ENCODE measurements at places on chromosomes 1 and 21.

GRCh38 chr1:175715742-175716141, 27.7 kb downstream of the TNR start:
- DNase-seq, result no peak

DNA sequence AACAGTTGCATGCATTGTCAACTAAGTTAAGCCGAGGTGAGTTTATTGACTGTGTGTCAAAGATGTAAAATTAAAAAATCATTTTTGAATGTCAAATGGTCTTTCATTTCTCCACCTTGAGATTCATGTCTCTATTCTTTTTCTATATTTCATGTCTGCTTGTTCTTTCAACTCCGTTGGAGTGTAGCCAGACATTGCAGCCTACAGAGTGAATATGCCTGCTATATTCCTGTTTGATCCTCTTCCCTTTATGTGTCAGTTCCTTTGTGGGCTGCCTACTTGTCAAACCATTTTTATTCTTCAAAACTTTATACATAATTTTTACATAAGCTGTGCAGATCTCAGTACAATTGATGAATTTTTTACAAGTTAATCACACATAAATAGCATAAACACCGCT, 1325.8 kb upstream of the PRMT6 start:
- DNase-seq, result no peak

DNA sequence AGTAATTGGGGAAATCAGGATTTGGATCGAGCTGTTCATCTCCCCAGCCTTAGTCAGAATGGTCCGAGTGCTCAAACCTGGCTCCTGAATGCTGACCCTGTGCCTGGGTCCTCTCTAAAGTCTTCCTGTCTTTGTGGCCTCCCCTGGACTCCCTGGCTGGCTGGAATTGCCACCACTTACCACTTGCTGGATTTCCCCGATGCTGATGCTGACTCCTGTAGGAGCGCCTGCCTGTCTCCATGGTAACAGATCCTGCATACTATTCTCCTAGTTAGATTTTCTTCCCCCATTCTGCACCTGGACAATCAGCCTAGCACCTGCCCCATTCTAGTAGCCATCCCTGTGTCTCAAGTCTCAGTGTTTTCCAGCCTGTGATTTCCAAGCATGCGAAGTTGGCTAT, 382.2 kb upstream of the ESRRG start:
- DNase-seq, result no peak

GRCh38 chr1:25872713-25873112, 2.8 kb downstream of the PAQR7 start:
- DNase-seq, result no peak

DNA sequence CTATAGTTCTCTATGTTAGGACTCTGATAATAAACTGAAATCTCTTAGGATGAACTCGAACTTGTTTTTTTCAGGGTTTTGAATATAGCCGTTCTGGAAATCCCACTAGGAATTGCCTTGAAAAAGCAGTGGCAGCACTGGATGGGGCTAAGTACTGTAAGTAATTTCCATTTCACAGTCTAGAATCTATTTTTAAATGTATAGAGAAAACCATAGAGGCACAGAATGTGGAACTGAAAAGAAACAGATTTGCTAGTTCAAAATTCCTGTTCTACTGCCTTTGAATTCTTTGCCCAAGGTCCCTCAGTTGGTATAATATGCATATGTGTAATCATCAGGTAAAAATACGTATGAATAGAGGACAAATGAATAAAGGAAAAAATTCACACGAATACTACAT, 4.8 kb downstream of the CTH start:
- no peak for DNase-seq

- no peak for DNase-seq
These were observed 96.9 kb upstream of the TARDBP start for GRCh38 chr1:10915594-10915993.

DNA sequence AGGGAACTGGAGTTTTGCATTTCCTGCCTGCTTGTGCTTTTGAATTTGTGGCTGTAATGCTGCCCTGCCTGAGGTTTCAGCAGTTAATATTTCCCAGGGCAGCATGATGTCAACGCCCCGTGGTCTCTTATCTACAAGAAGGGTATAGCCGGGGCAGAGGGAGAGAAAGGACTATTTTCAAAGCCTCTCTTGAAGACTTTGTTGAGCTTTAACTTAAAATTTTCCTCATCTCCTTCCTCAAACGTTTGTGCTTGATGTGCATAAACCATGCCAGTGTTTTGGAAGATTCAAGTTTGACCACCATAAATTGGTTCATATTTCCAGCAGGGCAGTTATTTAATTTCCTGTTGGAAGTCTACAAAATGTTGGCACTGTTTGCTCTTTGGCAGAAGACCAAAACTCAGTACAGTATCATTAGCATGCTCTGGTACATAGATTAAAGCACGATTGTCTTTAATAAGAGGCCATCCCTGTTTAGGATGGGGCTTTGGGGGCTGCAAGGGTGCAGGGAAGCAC, 43.4 kb downstream of the ROR1 start:
- peak; percentile 12 for DNase-seq

DNA sequence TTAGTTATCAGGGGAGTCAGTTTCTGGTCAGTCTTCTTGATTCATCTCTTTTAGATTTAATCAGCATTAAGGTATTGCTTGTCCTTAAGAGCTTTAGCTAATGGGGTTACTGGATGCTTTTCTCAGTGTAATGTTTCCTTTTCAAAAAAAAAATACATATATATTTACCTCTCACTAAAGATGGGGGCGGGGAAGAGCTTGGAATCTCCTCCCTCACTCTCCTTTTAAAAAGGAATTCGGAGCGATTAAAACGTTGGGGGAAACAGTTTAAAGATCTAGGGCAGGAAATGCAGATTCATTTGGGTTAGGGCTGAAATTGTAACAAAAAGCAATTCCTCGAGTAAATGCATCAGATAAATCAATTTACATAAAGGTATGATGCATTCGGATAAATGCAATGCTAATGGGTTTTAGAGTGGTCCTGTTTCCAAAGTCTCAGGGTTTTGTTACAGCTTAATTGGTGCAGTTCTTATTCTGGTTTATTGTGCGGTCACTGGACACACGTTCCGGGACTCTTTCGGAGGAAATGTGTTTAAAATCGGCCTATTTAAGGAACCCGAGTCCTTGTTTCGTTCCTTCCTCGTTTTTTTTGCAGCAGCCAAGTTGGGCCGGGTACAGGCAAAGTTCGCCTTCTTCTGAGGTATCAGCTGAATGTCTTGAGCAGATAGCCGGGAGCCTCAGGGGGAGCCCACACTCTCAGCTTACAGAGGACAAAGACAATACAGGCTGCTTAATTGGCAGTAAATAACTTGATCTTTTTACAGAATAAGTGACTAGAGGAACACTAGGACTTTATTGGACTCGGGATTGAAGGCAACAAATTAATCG, 1.6 kb downstream of the LMO4 start:
- peak; percentile 42 for DNase-seq

DNA sequence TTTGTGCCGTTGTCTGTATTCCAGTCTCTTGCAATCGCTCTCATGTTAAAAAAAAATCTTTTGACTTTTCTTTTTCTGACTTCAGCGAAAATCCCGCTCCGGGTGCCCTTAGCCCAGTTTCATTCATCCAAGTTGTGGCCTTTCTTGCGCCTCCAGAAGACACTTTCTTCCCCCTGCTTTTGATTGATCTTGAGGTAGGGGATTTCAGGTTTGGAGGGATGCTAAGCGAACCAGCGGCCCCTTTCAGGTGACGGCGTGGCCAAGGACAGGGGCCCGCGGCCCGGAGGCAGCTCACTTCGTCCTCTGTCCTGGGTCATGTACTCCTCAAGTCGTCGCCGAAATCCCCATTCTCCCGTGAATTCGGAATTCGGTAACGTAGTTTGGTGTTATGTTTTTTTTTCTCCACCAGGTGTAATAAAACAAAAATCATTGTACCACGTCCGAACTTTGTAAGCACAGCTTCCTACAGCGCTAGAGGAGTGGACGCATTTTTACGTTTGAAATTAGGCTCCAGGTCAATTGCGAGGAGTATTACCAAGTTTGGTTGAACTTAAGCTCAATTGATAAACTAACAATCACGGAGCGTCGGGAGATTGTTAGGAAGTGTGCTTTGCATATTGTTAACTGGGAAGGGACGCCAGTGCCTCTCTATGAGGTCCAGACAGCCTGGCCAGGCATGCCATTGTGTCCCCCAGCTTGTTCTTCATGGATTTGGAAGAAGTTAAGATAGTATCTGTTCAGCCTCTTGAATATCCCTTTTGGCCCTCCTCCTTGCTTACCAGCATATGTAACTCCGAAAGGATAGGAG, 1.1 kb downstream of the MRPS6 start:
- no peak for DNase-seq

DNA sequence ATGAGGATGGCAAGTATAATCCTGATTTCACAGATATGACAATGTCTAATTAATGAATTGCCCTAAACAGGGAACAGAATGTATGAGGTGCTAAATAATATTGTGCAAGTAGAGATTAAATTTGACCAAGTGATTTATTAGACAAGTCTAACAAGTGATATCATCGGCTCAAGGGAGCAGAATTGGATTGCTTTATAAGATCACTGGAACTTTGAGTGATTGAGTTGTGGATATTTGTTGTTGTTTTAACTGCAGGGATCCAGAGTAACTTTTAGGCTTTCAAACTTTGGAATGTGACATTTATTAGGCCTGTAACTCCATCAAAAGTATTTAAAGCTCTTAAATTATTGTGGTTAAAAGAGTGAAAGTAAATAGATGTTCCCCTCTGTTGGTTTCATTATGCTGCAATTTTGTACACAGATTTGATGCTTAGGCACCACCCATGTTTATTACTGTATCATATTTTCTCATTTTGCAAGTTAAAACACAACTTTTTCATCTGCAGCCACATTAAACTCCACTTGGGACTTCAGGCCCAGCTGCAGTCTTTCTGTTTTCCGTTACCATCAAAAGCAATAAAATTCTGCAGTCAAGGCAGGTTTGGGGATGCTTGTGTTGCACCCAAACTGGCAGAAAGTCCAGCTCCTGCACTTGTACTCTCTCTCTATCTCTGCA, 206.6 kb downstream of the HLX start:
- peak; percentile 44 for DNase-seq

DNA sequence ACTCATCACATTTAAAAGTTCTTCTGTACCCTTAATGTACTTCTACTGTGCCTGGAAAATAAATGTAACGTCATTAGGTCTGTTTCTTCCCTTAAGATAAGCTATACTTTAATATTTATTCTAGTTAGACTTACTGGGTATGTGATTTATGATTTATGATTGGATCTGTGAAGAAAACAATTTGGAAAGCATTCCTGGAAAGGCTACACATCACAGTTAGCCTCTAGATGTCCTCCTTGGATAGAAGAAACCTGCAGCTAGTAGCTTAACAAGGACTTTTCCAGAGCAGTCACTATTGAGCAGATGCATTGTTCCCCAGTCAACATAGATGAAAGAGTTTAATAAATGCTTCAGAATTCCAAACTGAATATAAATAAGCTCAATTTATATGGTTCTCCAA, 22.2 kb upstream of the ABL2 start:
- DNase-seq, result peak; percentile 29

DNA sequence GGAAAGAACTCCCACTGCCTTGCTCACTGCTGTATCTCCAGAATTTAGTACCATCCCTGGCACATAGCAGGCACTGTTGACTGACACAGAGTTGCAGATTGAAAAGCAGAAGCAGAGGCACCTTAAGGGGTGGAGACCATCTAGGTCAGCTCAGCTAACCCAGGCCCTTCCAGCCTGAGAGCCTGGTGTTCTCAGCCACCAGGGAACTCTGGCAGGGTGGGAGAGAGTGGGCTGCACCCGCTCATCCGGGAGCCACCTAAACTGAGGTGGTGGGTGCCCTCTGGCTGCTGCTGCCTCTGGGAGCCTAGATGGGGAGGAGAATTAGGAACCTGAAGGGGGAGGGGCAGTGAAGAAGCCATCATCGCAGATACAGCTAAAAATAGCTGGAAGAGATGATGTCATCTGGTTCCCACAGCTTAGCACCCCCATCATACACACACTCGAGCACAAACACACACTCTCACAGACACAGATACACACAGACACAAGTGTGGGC, 1.5 kb upstream of the TSPAN1 start:
- peak; percentile 39 for DNase-seq

Data from EL (cell line).